Trophoblast cell (in vitro differentiated cells and primary cell): ENCODE measurements at places on chromosomes 3 and 15.
A peak's percentile ranks its signal among the peaks of the same experiment; 100 is the strongest.

DNA sequence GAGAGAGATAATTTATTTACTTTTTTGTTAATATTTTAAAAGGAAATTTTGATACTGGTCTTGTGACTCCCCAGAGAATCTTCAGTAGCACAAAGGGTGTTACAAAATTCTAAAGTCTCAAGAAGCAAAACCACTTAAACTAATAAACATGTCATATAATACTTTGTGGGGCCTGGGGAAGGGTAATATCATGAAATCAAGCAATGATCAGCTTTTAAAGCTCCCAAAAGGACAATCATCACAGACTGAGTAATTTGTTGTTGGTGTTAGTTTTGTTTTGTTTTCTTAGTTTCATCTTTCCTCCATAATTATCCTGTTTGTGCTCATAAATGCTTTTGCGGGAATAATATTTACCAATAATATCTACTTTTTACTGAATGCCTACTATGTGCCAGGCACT lies 55.0 kb downstream of the TMEM212 start:
- DNase-seq = no peak

- DNase-seq = peak; percentile 14
These were observed at the start of gene SLC38A3 for GRCh38 chr3:50204804-50205412. SLC38A3 (plus strand) TSS chr3:50205271; CDS start chr3:50214200, 8,929 bp downstream.

DNA sequence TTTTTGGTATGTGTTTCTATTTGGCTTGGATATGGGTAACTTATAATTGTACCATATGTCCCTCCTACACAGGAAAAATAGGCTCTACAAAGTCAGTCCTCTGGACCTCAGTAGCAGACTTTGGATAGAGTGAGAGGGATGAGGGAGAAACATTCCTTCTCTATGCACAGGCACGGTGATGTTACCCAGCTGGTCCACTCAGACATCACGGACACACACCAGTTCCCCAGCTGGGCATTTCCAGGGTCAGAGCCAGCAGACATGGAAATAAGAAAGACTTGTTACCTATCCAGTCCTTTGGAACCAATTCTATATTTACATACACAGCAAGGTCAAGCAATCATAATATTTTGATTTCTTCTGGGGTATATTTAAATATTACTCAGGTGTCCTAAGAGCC lies 433.1 kb upstream of the KCNMB2 start:
- DNase-seq = no peak

- DNase-seq = no peak
These were observed 554.5 kb downstream of the ZIC1 start for GRCh38 chr3:147963711-147964110.

DNA sequence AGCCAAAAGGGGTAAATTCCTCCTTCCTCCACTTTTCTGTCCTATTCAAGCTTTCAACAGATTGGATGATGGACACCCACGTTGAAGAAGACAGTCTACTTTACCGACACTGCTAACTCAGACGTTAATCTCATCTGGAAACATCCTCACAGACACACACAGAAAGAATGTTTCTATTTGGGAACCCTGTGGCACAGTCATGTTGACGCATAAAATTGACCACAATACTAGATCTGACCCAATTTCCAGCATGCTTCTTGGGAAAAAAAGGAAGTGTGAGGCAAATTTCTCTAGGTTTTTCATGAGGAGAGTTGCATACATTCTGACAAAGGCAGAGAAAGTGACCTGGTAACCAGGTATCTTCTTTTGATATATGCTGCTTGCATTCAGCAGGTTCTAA lies 594.1 kb downstream of the FGF12 start:
- DNase-seq = no peak

- peak; percentile 66 for DNase-seq
These were observed 114.3 kb downstream of the EEFSEC start for GRCh38 chr3:128267541-128267940.

DNA sequence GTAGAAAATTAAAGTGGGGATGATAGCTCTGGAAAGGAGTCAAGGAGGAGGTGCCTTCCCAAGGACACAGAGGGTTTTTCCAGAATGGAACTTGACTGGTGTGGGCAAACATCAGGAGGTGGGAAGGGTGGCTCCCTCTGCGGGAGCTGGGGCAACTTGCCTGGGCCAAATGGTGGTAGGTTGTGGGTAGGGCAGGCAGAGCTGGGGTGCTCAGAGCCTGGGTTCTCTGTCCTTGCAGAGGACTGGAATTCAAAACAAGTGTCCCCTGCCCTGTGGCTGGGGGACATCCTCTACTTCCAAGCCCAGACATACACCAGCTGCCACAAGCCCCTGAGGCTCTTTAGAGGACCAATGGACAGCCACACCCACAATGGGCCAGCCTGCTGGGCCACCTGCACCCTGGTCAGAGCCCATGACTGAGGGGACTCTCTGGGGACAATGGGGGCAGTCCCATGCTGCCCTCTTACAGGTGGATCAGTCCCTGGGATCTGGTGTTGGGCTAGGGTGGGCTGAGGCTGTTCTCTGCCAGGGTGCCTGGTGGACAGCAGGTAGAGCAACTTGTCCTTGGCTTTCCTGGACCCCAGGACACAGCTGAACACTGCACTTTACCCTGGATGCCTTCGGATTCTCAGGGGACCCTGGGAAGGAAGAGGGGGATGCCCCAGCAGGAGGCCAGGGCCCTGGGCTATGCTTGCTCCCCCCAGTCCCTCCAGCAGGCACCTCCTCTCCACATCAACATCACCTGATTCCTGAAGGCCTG lies 38.6 kb upstream of the CSPG4 start:
- DNase-seq = no peak

GRCh38 chr15:65985387-65985786 lies 116.1 kb downstream of the RAB11A start:
- DNase-seq = no peak

GRCh38 chr3:123319760-123320159 lies 118.0 kb downstream of the SEC22A start:
- DNase-seq = no peak

DNA sequence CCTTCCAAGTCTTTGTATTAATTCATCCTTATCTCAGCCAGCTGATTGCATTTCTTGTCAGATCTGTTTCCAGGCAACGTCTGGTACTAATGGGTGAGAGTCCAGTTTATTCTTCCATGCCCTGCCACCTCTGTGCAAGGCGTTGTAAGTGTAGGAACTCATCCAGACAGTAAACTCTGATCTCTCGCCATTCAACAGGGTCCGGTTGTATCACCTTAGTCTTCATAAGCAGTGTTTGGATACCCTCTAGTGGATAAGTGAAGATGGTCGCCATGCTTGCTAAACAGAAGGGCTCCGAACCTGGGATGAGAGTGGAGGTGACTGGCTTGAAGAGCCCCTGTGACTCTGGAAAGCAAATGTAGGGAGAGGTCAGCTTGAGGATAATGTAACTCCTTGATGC lies 51.6 kb upstream of the CMTM7 start:
- DNase-seq = peak; percentile 62

GRCh38 chr3:56919137-56919796 lies 117.5 kb upstream of the ARHGEF3 start:
- DNase-seq = no peak

GRCh38 chr3:171452328-171452727 lies 7.9 kb downstream of the TNIK start:
- no peak for DNase-seq

DNA sequence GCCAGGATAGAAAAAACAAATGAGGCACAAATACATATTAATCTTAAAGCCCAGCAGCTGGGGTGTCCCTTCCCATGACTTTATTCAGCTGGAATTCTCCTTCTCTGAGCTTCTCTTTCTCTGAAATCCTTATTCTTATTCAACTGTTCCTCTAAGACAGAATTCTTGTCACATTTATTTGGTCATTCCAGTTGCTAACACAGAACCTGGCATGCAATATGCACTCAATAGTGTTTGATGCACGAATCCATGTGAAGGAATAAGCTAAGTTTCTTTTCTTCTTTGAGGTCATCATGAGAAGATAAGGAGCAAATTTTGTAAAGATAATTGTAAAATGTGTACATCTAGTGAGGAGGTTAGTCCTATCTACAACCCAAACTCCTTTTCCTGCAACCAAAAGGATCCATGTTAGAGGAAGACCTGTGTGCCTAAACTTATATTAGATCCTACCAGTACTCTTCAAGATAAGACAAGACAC lies 154.2 kb upstream of the KCNMB2 start:
- no peak for DNase-seq

- DNase-seq = no peak
These were observed 102.6 kb upstream of the PRR20G start for GRCh38 chr3:127390365-127391025.

DNA sequence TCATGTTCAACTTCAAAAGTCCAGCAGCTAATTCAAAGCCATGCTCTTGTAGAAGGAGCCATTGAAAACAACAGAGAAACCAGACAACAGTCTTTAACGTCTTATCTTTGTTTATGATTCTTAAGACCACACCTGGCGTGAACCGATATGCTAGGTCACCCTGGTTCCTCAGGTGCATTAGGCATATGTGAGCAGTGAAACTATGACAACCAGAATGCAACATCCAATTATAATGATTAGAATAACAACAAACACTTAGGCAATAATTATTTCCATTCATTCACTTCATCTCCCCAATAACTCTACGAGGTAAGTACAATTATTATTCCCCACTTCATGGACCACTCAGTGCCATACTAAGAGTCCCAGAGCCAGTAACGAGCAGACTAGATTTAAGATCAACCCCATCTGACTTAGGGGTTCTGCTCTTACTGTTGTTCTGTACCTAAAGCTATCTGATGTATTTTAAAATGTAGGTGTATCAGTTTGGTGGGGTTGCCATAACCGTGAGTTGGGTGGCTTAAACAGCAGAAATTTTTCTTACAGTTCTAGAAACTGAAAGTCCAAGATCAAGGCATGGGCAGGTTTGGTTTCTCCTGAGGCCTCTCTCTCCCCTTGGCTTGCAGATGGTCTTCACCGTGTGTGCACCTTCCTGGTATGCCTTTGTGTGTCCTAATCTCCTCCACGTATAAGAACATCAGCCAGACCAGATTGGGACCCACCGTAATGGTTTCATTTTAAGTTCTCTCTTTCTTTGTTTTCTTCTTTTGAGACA lies 997.8 kb upstream of the CFAP20DC start:
- DNase-seq = no peak

DNA sequence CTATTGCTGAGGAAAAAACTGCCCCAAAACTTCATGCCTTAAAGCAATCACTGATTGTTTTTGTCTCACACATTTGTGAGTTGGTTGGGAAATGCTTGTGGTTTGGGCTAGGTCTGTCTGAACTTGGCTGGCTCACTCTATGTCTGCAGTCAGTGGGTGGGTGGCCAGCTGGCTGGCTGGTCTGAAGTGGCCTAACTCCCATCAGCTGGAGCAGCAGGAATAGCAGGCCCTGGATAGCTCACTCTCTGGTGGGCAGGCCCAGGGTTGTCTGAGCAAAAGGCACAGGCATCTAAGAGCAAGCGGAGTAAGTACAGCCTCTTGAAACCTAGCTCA lies 37.7 kb upstream of the PRR20G start:
- no peak for DNase-seq

DNA sequence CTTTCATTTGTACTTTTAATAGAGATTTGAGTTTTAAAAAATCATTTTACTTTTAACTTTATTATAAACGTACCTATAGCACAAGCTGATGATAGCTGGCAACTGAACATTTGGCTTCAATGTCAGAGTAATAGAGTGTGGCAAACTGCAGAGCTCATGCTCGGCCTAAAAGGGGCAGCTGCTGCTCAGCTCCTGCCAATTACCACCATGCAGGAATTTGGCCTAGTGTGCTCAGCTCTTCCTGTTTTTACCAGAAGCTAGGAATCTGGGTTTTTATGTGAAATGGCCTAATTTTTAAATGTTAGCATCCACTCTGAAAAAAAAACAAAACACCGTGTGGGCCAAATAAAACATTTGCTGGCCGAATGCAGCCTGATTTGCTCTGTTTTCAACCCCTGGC lies 1.8 kb downstream of the IFT122 start:
- DNase-seq = no peak

DNA sequence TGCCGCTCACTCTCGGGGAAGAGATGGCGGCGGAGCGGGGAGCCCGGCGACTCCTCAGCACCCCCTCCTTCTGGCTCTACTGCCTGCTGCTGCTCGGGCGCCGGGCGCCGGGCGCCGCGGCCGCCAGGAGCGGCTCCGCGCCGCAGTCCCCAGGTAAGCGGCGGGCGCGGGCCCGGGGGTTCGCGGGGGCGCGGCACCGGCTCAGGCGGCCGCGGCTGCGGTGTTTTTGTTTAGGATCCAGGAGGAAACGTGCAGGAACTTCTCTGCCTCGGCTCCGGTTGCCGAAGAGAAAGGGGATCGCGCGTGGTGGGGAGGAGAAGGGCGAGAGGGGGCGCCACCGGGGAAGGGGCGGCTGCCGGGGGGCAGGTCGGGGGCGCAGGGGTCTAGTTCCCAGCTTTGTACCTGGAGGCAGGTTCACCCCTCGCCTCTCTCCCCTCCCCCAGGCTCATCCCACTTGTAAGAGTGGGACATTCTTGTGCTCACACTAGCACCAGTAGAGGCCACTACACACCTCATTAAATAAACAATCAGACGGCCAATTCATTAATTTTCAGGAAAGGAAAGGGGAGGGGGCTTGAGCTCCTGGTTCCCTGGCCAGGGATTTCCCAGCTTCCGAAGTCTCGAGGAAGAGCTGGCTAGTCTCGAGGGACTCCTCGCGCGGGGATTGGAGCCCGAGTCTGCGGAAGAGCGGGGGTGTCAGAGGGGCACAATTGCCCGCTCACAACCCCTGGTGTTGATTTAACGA lies 562 bp downstream of the NEO1 start:
- no peak for DNase-seq

DNA sequence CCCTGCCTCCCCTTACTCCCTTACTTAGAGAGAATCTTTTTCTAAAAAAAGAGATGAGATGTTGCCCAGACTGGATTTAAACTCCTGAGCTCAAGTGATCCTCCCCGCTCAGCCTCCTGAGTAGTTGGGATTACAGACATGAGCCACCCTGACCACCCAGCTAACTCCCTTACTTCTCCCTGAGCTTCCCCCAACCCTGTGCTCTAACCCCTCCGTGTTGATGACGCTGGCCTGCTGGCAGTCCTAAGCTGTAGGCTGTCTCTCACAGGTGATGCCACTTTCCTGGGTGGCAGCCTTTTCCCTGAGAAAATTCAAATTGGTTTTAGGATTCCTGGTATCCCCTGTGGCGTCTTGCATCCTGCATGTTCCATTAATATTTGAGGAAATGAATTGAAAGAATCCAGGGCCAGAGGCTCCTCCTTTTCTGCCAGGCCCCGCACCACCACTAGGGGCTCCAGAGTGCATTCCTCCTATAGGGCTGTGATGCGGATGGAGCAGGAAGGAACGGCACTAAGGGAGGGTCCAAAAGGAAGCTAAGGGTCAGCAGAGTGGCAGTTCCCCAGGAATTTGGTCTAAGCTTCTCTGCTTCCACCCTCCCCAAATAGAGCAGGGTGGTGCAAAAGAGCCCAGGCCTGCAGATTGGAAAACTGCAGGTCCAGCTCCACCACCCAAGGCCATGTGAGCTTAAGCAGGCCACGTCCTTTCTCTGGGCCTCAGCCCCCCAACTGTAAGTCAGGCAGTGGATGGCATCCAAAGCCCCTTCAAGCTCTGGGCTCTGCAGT lies 101.1 kb downstream of the DAPK2 start:
- DNase-seq = peak; percentile 60
